ENCODE measurements at places on chromosomes 3 and 15.
A peak's percentile ranks its signal among the peaks of the same experiment; 100 is the strongest.

DNA sequence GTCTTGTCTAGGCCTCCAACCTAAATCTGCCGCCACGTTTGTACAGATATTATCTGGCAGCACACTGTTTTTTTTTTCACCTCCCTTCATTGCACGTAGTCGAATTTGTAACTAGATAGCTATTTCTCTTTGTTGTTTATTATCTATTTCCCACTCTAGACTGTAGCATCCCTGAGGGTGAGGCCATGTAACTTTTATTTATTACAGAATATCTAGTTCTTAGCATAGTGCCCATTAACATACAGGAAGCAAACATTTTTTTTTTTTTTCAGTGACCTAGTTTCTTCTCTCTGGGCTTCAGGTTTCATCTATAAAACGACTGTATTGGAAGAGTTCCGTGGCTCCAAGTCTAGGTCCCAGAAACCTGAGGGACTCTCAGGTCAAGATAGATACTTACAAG is 354.3 kb downstream of the FGF12 start:
- H3K4me1 ChIP-seq, result no peaks in the 10 kb centered on the region
- no peak overlapping the region for H3K4me3 ChIP-seq
- no peak overlapping the region for H3K27ac ChIP-seq
- no peak for DNase-seq
- no peaks in the 10 kb centered on the region for H3K36me3 ChIP-seq

GRCh38 chr3:38354588-38355330 is 8.2 kb downstream of the XYLB start:
- no peaks in the 10 kb centered on the region for H3K36me3 ChIP-seq
- no peaks in the 10 kb centered on the region for H3K4me1 ChIP-seq
- H3K4me3 ChIP-seq, result no peak overlapping the region
- no peaks in the 10 kb centered on the region for H3K27me3 ChIP-seq
- no peak for DNase-seq

DNA sequence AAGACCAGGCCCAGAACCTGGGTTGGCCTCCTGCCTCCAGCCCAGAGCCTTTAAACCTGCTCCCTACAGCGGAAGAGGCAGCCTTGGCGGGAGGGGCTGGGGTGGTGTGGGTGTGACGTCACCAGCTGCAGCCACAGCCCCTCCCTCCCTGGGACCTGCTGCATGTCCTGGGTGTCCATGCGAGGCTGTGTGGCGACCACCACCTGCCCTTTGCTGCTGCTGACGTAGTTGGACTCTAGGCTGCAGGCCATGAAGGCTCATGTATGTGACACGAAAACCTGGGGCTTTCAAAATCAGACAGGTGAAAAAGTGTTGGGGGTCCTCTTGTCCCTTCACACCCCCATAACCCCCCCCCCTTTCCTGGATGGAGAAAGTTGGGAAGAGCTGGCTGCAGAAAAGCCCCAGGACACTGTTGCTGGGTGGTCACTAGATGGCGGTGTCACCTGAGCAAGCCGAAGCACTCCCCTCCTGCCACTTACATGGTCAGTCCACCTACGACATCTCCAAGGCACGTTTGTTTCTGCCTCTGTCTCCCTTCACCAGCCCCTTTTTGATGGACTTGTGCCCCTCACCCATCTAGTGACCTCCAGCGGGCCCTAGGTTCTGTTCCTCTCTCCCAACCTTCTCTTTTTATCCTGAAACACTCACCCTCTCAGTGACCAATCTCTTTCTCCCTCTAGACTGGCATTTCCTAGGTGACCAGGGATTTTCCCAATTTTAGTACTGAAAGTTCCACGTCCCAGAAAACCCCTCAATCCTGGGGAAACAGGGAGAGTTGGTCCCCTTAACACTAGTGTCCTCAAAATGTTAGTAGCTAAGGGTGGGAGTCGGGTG is 35.2 kb downstream of the SLC6A20 start:
- H3K36me3 ChIP-seq, result no peaks in the 10 kb centered on the region
- no peak overlapping the region for H3K27ac ChIP-seq
- H3K4me1 ChIP-seq, result no peaks in the 10 kb centered on the region

DNA sequence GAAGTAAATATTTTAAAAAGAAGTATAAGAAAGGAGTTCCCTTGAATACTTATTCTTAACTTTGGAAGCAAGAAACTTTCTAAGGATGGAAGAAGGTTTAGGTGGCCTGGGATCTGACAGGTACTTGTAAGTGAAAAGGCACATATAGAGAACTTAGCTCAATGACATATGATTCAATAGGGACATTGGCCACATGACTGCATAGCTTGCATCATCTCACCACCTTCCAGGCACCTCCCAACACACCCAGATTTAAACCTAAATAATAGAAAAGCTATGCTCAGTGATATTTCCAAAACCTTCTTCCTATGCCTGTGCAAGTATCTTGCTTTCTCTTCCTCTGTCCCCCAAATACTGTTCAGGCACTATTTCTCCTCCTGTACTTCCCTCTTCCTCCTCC is 4.7 kb upstream of the P2RY1 start:
- H3K4me3 ChIP-seq, result no peak overlapping the region
- H3K4me1 ChIP-seq, result peaks cover 2% of the 10 kb centered on the region
- H3K27me3 ChIP-seq, result no peaks in the 10 kb centered on the region
- H3K36me3 ChIP-seq, result no peaks in the 10 kb centered on the region

- no peak for DNase-seq
- H3K4me3 ChIP-seq, result no peak overlapping the region
- H3K4me1 ChIP-seq, result no peaks in the 10 kb centered on the region
- H3K27ac ChIP-seq, result no peak overlapping the region
- H3K27me3 ChIP-seq, result no peaks in the 10 kb centered on the region
Measured at GRCh38 chr3:131669600-131669999, 166.8 kb upstream of the MRPL3 start.

DNA sequence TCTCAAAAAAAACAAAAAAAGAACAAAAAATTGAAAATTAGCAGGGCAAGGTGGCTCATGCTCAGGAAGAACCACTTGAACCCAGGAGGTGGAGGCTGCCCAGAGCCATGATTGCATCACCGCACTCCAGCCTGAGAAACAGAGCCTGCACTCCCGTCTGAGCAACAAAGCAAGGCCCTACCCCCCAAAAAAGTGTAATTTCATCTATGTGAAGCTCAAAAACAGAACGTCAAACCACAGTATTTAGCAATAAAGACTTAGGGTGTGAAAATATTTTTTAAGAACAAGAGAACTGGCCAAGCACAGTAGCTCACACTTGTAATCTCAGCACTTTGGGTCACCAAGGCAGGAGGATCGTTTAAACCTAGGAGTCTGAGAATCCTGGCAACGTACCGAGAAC is 38.2 kb downstream of the STAG1 start:
- no peak overlapping the region for H3K27ac ChIP-seq
- H3K27me3 ChIP-seq, result no peaks in the 10 kb centered on the region
- H3K4me1 ChIP-seq, result no peaks in the 10 kb centered on the region
- H3K36me3 ChIP-seq, result no peaks in the 10 kb centered on the region
- DNase-seq, result no peak

DNA sequence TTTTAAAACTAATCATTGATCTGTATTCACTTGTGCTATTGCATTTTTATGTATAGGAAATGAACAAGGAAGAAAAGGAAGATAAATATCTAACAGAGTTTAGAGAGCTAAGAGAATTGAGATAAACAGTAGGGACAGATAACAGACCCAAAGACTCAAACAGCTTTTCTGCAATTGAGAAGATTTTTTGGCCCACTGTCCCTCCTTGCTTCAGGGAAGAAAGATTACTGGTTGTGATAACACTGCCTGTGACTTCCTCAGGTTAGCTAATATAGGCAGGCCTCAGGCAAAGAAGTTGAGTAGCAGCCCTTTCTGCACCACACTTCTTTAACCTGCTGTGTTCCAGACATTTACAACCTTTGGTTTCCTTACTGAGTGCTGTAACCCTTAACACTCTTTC is 2.7 kb upstream of the COX17 start:
- peaks cover 10% of the 10 kb centered on the region for H3K4me1 ChIP-seq
- DNase-seq, result no peak
- H3K36me3 ChIP-seq, result peaks cover 3% of the 10 kb centered on the region
- no peak overlapping the region for H3K4me3 ChIP-seq
- no peaks in the 10 kb centered on the region for H3K27me3 ChIP-seq

DNA sequence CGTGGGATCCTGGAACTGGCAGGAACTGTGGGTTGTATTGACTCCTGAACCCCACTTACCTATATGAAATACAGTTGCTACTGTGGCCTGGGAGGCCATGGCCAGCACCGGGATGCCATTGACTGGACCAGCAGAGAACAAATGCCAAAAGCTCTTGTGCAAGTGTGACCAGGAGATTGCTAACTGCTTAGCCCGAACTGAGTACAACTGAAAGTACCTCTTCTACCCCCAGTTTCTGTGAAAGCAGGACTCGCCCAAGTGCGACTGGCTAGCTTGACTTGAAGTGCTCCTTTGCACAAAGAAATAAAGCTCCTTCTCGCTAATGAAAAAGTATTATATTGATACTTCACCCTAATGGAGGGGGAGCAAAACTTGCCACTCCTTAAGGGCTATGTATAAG is 101.3 kb upstream of the ATP11B start:
- H3K36me3 ChIP-seq, result no peaks in the 10 kb centered on the region
- DNase-seq, result no peak
- H3K4me1 ChIP-seq, result no peaks in the 10 kb centered on the region
- H3K4me3 ChIP-seq, result no peak overlapping the region
- H3K27ac ChIP-seq, result no peak overlapping the region

DNA sequence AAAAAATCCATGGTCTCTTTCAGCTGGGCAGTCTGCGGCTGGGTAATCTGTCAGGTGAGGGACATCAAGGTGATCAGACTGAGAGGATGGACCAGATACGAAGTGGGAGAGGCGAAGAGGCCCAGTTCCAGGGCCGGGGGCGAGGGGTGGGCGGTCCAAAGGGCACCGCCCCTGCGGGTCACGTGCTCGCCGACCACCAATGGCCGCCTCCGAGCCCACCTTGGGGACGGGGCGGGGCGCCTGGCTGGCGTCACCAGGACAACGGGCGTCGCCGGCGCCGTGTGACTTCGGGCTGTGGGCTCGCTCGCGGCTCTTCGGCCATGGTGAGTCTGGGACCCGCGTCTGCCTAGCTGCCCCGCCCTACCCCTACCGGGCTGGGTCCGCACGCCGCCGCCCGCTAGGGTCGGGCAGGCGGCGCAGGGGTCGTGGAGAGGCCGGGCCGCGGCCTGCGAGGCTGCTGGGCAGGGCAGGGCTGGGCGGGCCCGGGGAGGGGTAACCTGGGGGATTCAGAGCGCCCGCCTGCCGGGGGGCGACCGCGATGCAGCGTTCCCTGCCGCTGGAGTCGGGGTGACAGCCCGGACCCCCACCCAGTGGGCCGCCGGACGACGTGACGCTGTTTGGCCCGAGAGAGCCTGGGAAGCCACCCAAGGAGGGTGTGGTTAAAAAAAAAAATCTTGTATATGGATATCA is at the start of gene FBXL2:
TSS of gene FBXL2 (plus strand) at position 250 of the 690 bp plus-strand sequence. CDS start at position 321, 71 bp downstream.
- peaks cover 12% of the 10 kb centered on the region for H3K4me1 ChIP-seq
- peak within 1 kb of the TSS; percentile 87 for H3K4me3 ChIP-seq
- peak within 1 kb of the TSS; percentile 94 for H3K27ac ChIP-seq
- peak; percentile 82 for DNase-seq

DNA sequence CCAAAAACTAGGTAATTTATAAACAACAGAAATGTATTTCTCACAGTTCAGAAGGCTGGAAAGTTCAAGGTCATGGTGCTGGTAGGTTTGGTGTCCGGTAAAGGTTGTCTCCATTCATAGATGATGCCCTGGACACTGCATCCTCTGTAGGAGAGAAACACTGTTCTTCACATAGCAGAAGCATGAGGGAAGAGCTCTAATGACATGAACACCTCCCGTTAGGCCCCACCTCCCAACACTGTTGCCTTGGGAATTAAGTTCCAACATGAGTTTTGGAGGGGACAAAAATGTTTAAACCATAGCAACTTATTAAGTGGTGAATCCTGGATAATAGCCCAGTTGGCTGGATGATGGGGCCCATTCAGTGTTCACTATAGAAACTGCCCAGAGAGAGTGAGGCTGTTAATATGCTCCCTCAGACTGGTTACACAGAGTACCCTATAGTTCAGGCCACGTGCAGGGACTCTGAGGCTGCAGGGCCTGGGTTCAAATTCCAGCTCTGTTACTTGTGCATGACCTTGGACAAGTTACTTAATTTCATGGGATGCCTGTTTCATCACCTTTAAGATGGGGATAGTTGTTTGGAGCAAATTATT is 37.0 kb downstream of the CCNL1 start:
- no peaks in the 10 kb centered on the region for H3K4me1 ChIP-seq
- DNase-seq, result no peak
- no peak overlapping the region for H3K4me3 ChIP-seq
- no peak overlapping the region for H3K27ac ChIP-seq
